Activated CD8-positive, alpha-beta memory T cell treated with anti-CD3 and anti-CD28 coated beads for 48 hours (primary cell): ENCODE measurements at places on chromosomes 3 and 15.

DNA sequence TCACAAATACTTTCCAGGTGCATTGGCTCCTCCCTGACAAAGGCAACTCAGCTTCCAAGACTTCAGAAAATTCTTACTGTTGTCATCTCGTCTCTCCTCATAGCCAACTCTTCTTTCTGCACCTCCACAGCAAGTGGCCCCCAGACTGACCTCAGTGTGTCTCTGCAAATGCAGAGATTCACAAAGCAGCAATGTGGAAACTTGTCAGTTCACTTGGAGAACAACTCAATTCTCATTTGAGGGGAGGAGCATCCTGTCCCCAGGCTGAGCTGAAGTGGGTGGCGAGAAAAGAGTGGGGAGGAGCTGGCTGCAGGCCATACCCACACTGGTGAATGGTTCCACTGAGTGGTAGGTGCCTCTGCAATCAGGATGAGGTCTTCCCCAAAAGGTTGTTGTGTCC is 248.7 kb upstream of the IL12A start:
- no peak for DNase-seq

- no peak for DNase-seq
Observed at GRCh38 chr3:149628957-149629670, 28.7 kb downstream of the WWTR1 start.

GRCh38 chr3:123586131-123586530 is 1.3 kb upstream of the HACD2 start:
- DNase-seq = peak; percentile 11

DNA sequence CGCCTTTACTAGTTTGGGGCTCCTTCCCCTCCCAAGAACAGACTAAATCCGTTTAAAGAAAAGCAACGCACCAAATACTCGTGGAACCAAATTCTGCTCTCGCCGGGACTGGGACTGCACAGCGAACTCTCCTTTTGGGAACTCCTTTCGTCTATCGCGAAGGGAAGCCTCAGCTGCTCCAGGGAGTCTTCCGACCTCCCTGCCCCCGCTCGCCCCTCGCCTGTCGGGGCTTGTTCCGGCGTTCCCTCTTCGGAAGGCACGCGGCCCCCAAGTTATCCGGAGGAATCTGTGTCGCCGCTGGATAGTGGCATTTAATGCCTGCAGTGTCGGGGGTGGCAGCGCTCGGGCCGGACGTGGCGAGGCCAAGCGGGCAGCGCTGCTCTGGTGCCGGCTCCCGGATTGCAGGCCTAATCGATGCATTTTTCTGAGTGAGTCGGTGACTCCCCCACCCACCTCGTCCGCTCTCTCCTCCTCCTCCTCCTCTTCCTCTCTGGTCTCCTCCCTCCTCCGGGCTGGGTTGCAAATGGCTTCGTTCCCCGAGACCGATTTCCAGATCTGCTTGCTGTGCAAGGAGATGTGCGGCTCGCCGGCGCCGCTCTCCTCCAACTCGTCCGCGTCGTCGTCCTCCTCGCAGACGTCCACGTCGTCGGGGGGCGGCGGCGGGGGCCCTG is at the start of gene TRIM71:
TSS of gene TRIM71 (plus strand) at position 440 of the 671 bp plus-strand sequence. CDS start at position 524, 84 bp downstream.
- DNase-seq = no peak

DNA sequence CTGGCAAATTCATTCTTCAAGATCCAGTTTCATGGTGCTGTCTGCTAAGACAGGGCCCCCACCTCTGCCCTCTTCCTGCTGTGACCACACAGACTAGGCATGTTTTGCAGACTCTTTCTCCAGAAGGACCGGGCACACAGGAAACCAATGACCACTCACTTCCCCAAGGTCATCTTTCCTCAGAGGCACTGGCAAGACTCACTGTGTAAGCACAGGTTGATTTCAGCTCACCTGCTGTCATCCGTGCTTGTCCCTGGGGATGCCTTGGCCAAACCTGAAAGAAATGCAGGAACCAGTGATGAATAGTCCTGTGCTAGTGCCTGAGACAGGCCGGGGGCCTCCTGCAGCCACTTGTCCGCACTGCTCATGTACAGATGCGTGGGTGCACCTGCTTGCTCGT is 33.5 kb downstream of the ALS2CL start:
- no peak for DNase-seq

DNA sequence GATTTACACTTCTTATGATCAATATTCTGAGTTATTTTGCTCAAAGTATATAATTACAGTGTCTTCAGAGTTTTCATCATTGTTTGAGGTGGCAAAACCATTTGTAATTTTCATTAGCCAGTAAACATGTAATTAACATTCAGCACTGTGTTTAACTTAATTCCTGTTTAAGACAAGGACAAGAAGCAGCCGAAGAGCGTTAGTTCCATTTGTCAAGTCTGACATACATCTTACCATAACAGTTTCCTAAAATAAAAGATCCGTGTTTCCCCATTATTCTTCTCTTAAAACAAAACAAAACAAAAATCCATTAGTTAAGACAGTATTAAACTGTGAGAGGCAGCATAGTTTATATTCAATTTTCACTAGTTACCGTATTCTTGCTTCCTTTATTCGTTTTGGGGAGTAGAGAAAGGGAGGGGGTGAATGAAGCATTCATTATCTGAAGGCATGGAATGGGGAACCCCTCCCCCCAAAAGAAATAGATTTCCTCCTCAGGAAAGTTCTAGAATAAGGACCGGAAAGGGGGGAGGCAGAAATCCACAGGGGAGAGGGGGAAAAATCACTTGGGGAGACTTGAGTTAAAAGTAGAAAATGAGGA is 5.5 kb upstream of the NR2F2 start:
- DNase-seq = no peak

- no peak for DNase-seq
Observed at GRCh38 chr3:32423956-32424557, 32.4 kb downstream of the CMTM7 start.

- DNase-seq = no peak
Observed at GRCh38 chr3:15309662-15310335, 22.6 kb downstream of the SH3BP5 start.

- no peak for DNase-seq
Observed at GRCh38 chr3:189288348-189289235, 116.8 kb downstream of the TPRG1 start.

DNA sequence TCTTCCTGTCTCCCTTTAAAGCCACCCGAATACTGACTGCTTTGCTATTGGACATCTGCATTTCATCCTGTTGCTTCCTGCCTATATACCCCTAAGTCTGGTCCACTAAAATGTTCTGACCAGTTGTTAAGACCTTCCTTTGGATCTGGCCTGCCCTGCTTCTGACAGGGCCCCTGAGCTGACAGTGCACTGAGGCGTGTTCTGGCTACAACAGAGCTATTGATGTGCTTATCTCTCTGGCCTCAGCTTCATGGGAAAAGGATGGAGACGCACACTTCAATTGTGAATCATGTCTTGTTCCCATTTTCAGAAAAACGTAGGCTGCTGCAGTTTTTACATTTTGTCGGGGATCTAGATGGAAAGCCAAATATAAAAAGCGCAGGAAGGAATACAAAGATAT is 7.1 kb upstream of the P3H2 start:
- DNase-seq = no peak

DNA sequence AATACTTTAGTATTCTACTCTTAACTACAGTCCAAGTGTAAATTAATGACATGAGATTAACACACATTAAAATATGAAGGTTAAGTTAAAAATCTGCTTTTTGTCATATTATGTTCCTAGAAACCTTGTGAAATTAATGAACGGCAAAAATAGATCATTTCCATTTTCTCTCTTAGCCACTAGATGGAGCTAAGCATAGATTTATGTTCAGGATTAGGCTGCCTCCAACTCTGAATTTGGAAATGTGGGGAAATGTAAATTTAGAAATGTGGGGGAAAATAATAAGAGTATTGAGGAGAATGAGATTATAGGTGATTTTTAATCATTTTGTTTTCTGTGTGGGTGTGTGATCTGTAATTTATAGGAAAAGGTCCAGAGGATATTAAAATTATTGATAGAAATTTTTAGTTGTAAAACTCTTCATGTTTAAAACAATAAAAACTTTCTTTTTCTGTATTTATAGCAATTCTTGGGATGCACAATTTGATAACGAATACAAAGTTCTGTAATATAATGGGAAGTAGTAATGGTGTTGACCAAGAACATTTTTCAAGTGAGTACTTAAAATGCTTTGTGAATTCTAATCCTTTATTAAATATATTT is 59.2 kb downstream of the TMOD3 start:
- DNase-seq = no peak

DNA sequence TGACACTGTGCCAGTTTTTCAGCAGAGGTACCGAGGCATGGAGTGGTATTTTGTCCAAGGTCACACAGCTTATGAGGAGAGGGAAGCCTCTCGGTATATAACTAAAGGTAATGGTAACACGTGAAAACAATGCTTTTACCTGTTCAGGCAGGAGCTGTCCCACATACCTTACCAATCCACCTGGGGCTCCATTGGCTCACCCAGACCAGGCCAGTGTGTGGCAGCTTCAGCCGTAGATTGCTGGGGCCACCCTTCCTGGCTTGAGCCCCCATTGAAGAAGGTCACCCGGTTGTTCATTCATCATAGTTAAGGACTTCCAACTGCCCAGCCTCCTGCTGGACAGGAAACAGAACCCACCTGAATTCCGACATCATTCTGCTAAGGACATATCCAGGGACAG is 9.2 kb upstream of the RPP14 start:
- DNase-seq = no peak

- no peak for DNase-seq
Observed at GRCh38 chr15:37072181-37072580, 28.2 kb downstream of the MEIS2 start.

DNA sequence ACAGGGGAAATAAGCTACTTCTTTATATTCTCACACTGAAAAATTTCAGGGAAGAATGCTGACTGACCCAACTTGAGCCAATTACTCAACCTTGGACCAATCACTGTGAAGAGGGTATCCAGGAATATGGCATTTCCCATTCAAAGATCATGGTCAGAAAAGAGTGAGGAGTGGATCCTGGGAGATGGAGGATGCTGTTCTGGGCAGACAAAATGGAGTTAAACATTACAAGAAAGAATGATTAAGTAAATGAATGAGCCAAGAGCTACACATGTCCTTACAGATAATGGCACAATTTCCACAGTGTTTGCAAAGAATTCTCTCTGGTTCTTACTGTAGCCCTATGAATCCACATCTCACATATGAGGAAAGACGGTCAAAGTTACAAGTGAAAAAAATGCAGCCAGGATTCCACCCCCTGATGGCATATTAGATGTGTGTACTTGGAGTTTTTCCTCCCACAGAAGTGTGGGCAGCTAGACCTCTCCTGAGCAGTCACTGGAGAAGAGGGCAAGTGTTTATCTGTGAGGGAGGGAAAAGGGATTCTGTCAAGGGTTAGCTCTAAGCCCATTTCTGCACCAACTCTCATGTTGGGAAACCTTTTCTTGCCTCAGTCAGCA is 33.8 kb downstream of the AMOTL2 start:
- DNase-seq = no peak

- no peak for DNase-seq
Observed at GRCh38 chr15:65529762-65530317, 423 bp upstream of the HACD3 start.

DNA sequence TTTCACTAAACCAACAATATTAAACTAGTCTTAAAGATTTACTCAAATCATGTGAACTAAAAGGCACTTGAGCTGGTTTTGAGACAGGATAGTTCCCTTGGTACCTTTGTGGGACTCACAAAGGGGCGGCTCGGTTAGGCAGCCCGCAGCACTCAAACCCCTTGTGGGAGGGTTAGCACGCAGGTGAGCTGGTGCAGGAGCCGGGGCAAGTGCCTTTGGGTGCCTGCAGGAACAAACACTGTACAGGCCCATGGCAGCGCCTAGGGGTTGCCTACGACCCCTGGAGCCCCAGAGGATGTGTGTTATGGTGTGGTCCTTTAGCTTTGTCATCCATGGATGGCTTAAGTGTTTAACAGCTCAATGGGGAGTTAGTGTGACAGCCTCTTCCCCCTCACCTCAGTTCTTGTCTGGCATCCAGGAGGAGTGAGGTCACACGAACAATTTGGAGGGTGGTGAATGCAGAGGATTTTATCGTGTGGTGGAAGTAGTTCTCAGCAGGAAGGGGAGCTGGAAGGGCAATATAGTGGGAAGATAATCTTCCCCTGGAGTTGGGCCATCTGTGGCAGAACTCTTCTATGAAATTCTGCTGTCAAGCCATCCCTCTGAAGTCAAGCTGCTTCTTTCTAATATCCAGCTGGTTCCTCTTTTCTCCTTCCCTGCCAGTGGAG is 470.9 kb downstream of the RBMS3 start:
- no peak for DNase-seq

GRCh38 chr3:72630969-72631344 is 217.3 kb downstream of the SHQ1 start:
- DNase-seq = no peak

- DNase-seq = no peak
Observed at GRCh38 chr3:56633602-56634535, 49.2 kb downstream of the TASOR start.

GRCh38 chr3:139297588-139298311 is 46.1 kb upstream of the MRPS22 start:
- DNase-seq = no peak

- DNase-seq = no peak
Observed at GRCh38 chr15:74400915-74401757, 32.6 kb downstream of the SEMA7A start.

- no peak for DNase-seq
Observed at GRCh38 chr3:123941121-123941520, 19.9 kb downstream of the CCDC14 start.

DNA sequence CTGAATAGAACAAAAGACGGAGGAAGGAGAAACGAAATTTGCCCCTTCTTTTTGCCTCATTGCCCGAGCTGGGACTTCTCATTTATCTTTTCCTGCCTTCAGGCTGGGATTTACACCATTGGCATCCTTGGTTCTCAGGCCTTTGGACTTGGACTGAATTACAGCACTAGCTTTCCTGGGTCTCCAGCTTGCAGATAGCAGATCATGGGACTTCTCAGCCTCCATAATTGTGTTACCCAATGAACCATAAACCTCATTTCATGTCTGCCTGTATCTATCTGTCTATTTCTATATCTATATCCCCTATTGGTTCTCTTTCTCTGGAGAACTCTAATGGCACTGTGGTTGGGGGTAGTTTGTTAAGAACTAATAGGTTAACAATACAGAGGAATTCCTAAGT is 31.5 kb upstream of the CTXND1 start:
- no peak for DNase-seq

DNA sequence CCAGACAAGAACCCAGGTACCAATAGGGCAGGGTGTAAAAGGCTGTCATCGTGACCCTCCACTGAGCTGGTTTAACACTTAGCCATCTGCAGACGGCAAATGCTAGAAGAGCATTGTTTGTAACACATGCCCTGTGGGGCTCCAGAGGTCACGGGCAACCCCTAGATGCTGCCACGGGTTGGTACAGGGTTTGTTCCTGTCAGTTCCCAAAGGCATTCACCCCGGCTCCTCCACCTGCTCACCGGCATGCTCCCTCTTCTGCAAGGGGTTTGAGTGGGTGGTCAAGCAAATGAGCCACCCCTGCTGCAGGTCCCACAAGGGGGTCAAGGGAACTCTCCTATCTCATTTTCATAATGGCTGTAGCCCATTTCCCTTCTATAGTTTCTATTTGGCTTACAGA is 229.3 kb downstream of the ZPLD1 start:
- no peak for DNase-seq

GRCh38 chr3:191282251-191283185 is 46.7 kb upstream of the CCDC50 start:
- no peak for DNase-seq
